T-helper 2 cell treated with Interferon-gamma antibody and Interleukin-4, amounts not matched to agents 5 μg/mL and 100 μg/mL, for 36 hours (primary cell): ENCODE measurements at places on chromosomes 6 and 20.

DNA sequence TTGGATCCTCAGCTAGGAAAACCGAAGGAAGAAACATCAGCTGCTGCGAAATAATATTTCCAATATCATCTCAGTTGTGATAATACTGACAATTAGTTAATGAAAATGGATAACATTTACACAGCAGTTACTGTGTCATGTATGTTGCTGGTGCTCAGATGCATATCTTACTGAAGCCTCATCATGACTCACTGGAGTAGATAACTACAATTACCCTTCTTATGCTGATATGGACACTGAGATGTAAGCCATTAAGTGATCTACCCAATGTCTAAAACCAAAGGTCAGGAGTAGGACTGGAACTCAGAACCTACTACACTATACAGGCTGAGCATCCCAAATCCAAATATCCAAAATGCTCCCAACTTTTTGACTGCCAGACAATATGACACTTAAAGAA is 54.7 kb upstream of the LYRM2 start:
- no peak for DNase-seq

- DNase-seq, result no peak
These were observed 47.4 kb upstream of the KIF13A start for GRCh38 chr6:18034798-18035202.

GRCh38 chr20:63628246-63628975 is 1.5 kb upstream of the GMEB2 start:
- DNase-seq, result peak; percentile 69

DNA sequence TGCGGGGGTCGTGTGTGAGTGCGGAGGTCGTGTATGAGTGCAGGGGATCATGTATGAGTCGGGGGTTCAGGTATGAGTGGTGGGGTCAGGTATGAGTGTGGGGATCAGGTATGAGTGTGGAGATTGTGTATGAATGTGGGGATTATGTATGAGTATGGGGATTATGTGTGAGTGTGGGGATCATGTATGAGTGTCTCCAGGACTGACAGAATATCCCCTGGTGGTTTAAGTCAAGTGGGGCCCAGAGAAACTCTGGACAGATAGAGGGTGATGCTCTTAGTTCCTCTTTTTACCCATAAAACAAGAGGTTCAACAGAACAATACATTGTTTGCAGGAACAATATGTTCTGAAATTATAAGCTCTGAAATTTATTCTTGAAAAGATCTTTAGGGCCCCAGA is 131.9 kb downstream of the UST start:
- no peak for DNase-seq

DNA sequence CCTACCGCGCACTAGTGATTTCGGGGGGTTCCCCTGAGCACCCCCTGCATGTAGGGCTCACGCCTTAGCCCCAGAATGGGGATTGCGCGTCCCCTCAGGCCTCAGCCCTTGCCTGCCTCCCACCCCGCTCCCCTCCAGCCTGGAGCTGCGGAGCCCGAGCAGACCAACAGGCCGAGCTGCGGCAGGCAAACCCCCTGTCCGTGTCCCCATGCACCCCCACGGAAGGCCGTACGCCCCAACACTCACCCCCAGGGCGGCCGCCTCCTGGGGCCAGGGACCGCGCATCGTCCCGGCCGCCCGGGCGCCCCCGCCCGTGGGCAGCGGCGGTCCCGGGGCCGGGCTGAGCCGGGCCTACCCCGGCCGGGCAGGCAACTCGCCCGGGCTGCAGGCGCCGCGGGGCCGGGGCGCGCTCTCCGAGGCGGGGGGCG is 1.2 kb upstream of the KCNB1 start:
- no peak for DNase-seq

DNA sequence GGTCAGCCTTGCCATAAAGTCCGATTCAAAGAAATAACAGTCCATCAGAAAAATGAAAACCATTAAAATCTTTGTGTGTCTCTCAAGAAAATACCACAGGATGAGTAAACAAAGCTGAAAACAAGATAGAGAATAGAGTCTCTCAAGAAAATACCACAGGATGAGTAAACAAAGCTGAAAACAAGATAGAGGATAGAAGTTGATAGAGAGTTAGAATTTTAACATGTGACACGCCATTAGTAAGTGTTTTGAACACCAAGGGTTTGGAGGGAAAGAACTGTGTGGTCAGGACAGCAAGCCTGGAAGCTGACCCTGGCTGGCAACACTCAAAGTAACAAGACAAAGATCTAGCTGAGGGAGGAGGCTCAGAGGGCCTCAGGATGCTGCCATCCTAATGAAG is 43.9 kb upstream of the PRND start:
- DNase-seq, result no peak

GRCh38 chr6:74369556-74369993 is 673.6 kb downstream of the CD109 start:
- DNase-seq, result no peak

DNA sequence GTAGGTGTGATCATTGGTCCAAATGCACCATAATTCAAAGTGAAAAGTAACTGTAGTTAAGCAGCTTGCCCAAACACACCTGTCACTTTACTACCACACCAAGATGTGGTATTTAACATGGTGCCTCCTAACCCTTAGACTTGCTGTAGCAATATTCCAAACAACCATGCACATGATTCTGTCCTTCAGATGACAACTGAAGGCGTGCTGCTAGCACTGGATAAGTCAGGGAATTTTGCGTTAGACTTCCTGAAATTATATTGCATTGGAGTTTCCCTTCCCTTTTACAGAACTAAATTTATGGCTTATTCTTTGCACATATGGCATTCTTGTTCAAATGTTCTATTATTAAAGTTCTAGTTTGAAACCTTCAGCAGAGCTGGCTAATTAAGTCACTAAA is 106.2 kb downstream of the ARHGAP18 start:
- no peak for DNase-seq

DNA sequence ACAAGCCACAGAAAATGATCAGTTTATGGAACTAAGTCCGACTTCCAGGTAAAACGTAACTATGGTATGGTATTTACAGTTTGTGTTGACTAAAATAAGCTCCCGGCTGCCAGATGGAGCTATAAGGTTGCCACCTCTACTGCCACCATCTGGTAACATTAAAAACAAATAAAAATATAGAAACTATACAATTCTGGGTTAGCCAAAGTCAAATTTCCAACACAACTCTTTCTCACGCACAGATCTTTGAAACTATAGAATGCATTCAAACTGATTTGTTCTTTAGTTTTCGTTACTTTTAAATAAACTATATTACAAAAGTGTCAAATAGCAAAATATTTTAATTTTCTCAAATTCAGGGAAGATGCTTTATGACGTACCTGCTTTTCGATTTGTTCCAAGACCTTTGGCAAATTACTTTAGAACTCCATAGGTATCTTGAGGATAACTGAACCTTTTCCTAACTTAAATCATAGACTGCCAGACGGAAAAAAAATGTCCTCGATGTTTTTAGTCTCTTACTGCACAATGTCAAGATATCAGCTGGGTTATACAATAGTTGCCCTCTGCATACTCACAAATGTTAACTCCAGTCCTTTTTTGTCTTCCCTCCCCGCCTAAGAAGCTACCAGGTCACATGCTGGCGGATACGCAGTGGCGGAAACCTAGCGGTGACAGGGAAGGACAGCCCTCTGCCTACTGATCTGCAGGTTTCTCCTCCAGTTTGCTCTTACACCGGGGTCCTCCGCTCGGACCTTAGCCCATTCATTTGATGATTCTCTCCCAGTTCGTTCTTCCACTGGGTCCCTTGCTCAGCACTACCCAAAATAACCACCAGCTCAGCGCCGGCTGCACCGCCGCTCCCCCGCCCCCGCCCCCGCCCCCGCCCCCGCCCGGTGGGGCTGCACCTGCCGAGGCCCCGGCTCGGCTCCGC is 888 bp downstream of the SLC17A5 start:
- DNase-seq, result peak; percentile 69

DNA sequence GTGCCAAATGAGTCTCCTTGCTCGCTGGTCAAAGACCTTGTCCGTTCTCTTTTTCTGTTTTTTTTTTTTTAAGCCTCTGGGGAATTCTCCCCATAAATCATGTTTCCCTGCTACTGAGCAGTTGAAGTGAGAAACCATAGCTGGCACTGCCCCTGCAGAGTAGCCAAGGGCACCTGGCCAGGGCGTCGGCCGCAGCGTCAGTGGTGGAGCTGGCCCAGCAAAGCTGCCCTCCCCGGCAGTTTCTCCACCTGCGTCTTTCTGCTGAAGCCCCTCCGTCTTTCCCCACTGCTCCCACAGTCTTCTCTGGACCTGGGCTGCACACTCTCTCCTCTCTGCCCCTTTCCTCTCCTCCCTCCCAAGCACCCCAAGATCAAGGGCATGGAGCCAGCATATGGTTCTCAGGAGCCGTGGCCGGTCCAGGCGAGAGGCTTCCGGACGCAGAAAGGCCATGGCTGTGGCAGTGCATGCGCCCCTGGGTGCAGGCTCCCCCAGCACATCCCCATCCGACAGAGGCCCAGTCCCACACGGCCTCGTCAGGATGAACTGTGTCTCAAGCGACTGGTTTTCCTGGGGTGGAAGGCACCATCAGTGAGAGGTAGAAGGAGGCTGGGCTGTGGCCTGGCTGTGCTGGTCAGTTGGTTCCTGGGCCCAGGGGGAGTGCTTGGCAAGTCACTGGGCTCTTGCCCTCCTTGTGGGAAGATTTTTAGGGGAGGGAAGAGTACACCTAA is 218.1 kb downstream of the ERMARD start:
- DNase-seq, result no peak
